Neuronal stem cell (in vitro differentiated cells): ENCODE measurements at places on chromosomes 1 and 21.
A peak's percentile ranks its signal among the peaks of the same experiment; 100 is the strongest.

DNA sequence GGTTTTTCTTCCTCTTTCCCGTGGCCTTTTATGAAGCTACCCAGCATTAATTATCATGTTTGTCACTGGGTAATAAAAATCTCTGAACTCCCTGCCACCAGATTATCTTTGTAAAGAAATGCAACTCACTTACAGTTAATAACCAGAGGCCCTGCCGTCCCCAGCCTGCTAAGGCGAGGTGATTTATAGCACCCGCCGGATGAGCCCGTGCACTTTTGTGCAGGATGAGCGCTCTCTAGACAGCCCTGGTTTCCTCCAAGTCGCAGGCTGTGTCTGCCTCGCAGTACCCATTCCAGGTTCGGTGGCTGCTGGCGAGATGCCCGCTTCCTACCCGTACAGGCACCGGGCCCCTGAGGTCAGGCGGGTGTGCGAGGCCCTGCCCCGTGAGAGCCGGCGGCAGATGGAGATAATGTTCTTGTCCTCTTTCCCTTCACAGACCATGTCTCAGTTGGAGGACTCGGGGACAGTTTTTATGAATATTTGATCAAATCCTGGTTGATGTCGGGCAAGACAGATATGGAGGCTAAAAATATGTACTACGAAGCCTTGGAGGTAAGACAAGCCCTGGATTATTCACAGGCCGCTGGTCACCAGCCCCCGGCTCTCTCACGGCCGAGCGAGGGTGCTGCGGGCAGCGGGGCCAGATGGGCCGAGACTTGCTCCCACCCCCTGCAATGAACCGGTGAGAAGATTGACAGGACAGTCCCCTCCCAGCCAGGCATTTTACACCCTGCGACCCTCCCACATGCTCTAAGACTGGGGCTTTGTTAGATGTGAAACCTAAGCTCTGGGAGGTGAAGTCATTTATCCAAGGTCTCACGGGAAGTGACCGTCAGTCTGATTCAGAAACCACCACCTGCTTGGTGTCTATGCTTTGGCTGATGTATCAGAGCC is 28.5 kb upstream of the SELENON start:
- peak; percentile 70 for DNase-seq

- no peak for DNase-seq
Observed at GRCh38 chr21:25818121-25818520, 83.3 kb downstream of the GABPA start.

DNA sequence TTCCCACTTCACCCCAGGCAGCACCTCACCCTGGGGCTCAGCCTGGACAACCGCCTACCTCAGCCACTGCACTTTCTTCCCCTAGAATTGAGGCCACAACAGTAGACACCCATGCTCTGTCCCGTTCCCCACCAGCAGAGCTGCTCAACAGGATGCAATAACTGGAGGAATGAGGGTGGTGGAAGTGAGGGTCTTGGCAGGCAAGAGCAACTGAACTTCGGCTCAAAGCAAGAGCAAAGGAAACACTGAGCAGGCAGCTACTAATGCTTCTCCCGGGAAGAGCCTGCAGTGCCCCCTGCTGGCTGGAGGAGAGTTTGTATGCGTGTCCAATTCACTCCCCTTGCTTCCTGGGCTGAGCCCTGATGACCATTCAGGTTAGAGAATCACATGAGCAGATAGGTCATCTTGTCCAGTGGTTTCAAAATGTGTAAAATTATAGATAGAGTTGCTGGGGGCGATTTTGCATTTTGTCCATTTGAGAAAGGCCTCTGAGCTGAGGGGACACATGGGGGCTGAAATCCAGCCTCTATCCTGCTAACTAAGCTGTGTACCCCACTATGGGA is 13.9 kb downstream of the NT5C1A start:
- peak; percentile 75 for DNase-seq

- no peak for DNase-seq
Observed at GRCh38 chr1:24111996-24112779, at the start of gene MYOM3. Gene MYOM3 (minus strand): TSS chr1:24112135. CDS start chr1:24108636, 3,499 bp downstream.

DNA sequence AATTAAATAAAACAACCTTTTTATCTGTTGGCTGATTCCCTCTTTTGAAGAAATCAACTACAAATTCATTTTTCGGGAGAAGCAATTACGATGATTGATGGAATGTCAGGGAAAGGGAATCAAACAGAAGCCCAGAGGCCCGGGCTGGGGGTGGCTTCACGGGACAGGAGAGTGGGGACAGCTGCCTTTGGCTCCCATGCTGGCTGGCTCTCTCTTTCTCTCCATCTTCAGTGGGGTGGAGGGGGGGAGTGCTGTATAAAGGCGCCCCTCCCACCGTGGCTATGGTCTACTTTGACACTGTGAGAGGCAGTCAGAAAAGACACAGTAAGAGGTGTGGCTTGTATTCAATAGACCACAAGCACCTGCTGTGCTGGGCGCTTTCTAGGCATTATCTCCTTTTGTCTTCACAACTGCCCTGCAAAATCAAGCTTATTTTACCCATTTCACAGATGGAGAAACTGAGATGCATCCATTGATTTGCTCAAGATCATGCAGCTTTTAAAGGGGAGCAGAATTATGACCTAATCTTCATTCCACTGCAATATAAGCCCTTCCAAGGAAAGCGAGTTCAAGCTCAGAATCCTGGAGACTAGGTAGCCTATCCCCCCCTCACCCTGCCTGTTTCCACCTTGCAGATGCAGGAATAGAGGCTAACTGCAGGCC is 92.9 kb downstream of the GRIK3 start:
- DNase-seq = no peak

- no peak for DNase-seq
Observed at GRCh38 chr1:71908303-71908702, 374.0 kb downstream of the NEGR1 start.

DNA sequence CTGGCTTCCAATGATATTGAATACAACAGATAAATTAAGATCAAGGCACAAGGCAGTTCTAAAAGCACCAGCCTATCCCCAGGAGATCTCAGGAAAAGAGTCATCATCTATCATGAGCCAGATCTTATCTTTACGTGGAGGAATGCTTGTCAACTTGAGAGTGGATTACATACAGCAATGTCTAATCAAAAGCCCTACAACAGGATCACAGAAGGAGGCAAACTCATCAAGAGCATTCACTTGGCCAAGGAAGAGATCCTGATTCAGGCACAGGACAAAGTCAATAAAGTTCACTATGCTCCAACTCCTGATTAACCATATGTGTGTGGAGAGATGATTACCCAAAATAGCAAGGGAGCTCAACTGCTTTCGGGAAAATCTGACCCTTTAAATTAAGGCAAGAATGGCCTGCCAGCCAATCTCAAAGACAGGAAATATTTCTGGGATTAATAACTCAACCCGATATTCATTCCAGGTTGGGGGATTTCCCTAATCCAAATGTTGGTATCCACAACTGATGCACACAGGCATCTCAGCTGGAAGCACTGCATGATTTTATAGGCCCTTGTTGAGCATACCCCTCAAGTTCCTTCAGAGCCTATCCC is 33.7 kb downstream of the TBX15 start:
- DNase-seq = no peak

DNA sequence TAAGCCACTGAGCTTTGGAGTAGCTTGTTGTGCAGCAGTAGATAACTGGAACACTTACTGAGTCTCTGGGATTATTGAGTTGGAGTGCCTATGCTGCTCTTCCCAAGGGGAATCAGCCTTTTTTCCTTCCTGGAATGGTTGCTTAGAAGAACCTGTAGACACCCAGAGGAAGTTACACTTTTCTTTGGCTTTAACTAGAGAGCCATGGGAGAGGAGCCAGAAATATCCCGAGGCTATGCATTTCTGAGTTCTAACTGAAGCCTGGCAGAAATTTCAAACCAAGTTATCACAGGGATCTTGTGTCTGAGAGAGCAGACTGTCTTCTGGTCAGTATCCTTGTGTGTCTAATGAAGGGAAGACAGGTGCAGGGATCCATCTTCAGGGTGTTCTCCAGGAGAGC is 28.3 kb downstream of the LAMC1 start:
- no peak for DNase-seq

GRCh38 chr1:9960706-9961562 is 17.7 kb downstream of the NMNAT1 start:
- DNase-seq = no peak

- no peak for DNase-seq
Observed at GRCh38 chr1:109994654-109995053, 10.1 kb downstream of the AHCYL1 start.

GRCh38 chr1:154866257-154867063 is 3.6 kb downstream of the KCNN3 start:
- no peak for DNase-seq

GRCh38 chr1:225755671-225756319 is 21.8 kb upstream of the SRP9 start:
- no peak for DNase-seq

GRCh38 chr1:235074523-235075047 is 54.1 kb downstream of the TOMM20 start:
- no peak for DNase-seq

DNA sequence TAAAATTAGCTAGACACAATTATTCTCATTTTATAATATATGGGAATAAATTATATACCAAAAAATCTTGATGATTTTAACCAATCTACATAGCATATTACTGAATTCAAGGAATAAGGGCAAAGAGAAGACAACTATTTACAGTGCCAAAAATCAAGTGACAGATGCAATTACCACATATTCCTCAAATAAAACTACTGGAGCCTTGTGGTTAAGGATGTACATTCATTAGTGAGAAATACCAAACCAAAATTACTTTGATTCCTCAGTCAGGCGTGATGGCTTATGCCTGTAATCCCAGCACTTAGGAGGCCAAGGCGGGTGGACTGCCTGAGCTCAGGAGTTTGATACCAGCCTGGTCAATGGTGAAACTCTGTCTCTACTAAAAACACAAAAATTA is 68.8 kb upstream of the RBM34 start:
- DNase-seq = no peak

GRCh38 chr1:47334765-47335435 is 1.3 kb downstream of the CMPK1 start:
- no peak for DNase-seq

- no peak for DNase-seq
Observed at GRCh38 chr1:119787776-119788175, 19.1 kb upstream of the HMGCS2 start.

DNA sequence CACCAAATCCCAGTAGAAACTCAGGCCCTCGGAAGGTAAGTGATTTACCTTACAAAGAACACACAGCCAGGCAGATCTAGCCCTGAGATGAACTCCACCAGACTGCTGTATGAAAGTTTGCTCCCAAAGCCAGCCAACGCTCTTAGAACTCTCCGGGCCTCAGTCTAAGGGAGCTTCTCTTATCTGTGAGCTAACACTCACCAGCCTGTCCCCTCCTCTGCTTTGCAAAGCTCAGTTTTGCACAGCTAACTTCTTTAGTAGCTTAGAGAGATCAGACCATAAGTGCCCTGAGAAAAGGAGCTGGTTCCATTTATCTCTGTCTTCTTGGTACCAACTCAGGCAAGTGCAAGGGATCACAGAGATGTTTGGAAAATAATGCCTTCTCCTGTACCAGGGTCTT is 195.8 kb upstream of the JUN start:
- DNase-seq = no peak

- DNase-seq = no peak
Observed at GRCh38 chr1:203390298-203390697, 39.4 kb upstream of the FMOD start.

DNA sequence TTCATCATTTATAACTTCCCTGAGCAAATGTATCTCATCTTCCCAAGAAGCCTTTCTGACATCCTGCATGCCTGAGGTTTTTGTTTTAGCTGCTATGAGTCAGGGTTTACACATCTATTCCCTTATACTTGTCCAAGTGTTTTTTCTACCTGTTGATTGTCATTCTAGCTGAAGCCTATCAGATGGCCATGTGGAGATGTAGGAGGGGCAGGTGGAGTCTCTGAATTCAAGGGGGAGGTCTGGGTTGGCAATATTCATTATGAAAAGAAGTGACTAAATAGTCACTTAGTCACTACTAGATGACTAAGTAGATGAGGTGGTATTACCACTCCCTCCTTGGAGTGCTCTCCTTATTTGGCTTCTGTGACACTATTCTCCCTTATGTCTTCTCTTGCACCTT is 52.4 kb downstream of the XCL1 start:
- no peak for DNase-seq

GRCh38 chr1:19066248-19066873 is 109.9 kb upstream of the IFFO2 start:
- DNase-seq = no peak

DNA sequence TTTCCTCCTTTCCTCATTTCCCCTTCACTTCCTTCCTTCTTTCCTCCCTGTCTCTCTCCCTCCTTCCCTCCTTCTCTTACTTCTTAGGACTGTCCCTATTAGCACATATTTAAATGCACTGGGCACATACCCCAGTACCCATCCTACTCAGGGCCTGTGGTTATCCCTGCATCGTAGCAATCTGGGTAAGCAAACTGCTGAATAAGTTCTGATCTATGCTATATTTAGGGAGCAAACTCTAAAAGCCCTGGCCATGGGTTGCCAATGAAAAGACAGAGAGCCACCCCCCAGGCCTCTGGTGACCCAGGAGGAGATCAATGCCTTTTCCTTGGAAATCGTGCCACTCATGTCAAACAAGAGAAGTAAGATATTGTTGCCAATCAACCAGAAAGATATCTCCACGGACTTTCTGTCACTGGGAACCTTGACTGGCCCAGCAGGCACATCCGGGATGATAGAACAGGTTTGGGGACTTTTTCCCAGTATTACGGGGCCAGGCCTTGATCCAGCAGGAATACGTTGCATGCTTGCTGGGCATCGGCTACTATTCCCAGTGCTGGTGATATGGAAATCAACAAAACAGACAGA is 5.4 kb downstream of the FAM3B start:
- no peak for DNase-seq

DNA sequence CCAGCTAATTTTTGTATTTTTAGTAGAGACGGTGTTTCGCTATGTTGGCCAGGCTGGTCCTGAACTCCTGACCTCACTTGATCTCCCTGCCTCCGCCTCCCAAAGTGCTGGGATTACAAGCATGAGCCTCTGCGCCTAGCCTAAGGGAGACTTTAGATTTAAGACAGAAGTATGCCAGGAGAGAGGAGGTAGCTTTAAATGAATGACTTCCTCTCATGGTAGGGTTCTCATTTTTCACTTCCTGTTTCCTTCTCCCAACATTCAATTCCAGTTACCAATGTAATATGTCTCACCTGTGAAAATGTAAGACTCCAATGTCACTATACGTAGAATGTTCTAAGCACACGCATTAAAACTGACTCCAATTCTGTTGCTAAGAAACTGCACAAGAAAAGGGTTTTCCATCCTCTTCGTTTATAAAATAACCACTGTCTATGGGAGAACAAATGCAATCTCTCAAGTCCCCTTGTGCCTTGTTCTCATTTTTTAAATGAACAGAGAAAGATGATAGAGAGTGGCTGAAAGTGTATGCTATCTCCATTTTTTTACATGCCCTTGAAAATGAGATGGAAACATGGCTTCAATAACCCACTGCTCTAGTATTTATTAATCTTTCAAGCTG is 140.0 kb downstream of the SLC45A1 start:
- DNase-seq = no peak

DNA sequence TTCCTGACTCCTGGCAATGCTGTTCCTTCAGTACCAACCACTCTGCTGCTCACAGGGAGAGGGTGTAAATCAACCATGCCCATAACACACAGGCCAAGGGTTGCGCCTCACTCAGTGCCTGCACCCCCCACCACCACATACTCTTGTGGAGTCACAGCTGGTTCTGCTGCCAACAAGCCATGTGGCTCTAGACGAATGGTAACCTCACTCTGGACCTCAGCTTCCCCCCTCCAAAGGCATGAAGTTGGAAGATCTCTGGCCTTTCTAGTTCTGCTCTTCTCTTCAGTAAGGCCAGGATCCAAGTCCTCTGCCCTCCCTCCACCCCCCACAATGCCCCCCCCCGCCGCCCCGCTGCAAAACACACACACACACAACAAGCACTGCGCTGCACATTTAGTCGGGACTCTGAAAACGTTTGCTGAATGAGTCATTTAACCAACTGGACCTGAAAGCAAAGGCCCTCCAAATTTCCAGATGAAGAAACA is 1.7 kb upstream of the GLIS1 start:
- DNase-seq = no peak
